ENCODE measurements at places on chromosomes 1 and 21. TPM values are rescaled to one million over a fixed set of nuclear protein-coding genes. Genes with fewer than 3 reads are reported as not detected.

DNA sequence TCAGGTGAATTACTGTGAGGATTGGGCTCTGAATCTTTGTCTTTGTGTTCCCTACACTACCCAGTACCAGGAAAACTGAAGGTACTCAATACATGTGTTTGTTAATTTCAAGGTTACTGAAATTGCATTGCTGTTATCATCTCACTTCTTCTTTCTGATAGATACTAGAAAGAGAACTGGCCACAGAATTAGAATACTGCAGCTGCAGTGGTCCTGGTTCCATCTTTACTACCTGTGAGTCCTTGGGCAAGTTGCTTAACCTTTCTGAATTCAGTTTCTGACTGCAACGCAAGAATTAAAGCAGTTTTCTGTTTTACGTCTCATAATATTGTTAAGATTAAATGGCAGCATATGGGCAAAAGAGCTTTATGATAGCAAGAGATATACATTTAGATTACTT, 263.5 kb downstream of the LMO4 start:
- DNase-seq, result no peak

DNA sequence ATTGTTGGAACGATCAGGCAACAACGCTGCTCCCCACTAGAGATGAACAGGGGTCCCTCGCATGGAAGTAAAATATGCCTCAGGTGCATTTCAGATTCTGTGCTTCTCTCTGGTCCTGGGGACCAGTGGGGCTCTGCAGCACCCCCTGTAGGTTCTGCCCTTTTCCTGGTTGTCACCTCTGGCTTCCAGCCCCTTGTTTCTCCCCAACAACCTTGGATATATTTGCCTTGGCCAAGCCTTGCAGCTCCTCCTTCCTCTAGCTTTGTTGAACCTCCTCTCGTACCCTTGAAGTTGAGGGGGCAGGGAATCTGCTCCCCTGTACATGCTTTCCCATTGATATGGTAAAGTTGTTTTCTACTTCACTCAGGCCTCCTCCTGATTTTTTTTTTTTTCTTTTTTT, 5.4 kb upstream of the RGSL1 start:
- DNase-seq, result no peak

DNA sequence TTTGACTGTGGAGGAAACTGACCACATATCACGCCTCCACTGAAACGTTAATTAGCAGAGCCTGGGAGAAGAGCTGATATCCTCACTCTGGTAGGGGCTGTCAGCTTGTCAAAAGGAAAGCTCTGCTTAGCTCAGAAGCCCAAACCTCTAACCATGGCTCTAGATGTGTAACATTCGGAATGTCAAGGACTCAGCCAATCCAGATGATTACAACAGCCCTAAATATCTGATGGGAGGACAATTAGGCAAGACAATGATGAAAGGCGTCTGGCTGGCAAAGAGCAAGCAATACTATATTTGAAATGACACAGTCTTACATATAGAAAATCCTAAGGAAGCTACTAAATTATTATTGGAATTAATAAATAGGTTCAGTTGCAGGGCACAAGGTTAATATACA, 45.7 kb upstream of the COX20 start:
- DNase-seq, result no peak

DNA sequence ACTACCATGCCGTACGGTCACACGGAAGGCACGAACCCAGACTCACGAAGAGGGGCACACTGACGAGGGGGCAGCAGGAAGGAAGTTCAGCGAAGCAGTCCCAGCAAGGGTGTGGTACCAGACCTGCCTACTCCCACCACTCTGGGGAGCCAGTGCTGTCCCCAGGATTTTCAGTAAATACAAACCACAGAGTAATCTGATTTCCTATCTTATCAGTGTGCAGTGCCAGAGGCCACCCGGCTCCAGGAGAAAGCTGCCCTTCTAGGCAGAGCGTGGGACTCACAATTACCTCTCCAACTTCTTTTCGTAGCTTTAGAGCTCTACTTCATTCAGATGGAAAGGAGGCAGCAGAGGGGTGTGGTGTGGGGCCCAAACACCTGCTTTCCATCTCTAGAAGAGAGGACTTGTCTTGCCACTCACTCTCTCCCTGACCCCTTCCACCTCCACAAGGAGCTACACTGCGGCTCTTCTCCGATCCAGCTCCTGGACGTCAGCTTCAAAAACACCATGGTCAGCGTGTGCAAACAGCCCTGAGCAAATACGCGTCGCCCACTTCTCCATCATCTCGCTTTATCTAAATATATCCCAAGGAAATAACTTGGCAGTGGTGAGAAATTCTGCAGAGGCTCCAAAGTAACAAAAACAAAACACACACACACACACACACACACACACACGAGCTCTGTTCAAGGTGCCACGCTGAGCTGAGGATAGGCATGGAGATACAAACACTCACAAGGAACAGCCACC, 98.5 kb downstream of the MRPL37 start:
- no peak for DNase-seq

DNA sequence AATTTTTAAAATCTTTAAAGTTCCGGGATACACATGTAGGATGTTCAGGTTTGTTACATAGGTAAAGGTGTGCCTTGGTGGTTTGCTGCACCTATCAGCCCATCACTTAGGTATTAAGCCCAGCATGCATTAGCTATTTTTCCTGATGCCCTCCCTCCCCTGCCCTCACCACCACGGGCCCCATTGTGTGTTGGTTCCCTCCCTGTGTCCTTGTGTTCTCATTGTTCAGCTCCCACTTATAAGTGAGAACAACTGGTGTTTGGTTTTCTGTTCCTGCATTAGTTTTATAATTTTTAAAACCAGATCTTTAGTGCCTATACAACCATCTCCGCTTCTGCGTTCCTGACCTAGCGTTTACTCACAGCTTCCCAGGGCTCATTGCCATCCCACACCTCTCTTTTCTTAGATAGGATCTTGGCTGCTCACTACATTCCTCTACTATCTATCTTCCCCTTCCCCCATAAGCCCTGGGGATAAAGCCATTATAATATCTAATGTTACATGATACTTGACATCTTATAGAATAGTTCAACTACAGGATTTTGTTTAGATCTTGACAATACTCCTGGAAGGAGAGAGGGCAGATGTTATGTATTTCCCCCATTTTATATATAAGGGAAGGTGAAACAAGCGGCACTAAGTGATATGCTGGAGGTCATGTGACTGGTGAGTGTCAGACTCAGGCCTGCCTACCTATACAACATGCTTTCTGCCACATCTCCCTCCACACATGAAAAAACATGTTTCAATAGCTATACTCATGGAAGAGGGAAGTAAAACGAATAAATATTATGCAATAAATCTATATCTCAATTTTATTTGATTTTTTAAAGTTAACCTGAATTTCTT, 52.3 kb upstream of the DNAJC6 start:
- no peak for DNase-seq

DNA sequence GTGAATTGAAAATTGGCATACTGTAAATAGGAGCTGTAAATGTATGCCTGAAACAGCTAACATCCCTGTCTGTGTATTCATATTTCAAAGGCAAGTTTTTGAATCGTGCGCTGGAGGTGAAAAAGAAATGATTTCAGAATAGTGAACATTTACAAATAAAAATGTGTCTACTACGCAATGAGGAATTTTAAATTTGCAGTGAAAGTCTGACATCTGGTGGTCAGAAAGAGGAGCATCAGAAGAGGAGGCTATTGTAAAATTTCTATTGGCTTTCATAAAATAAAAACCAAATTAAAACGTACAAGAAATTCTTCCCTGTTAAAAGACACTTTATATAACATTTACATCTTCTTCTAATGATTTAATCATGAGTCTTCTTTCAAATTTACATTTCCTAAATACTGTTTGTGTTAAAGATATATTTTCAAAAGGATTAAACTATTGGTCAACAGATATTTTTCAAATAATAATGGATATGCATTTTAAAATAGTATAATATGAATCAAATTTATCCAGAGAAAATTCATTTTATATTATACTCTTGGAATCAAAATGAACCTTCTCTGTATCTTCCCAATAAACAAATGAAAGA, 113.7 kb upstream of the RRP15 start:
- DNase-seq, result no peak

DNA sequence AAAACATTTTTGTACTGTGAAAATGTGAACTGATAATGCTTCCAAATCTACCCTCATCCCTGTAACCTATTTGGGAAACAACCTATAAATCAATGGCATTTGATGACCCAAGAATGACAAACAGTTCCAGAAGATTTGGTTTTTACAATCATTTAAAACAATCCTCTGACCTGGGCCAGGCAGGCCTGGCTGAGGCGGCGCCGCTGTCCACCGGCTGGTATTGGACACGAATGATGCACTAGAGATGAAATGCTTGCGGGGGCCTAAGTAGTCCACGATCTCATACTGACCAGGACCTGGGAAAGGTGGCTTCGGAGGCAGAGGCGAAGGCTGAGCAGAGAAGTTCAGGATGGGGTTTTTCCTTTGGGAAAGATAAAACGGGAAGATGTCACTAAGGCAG, 41.5 kb downstream of the GRHL3 start:
- DNase-seq, result no peak

GRCh38 chr1:34825455-34826091, 32.8 kb downstream of the GJA4 start:
- peak; percentile 69 for DNase-seq

DNA sequence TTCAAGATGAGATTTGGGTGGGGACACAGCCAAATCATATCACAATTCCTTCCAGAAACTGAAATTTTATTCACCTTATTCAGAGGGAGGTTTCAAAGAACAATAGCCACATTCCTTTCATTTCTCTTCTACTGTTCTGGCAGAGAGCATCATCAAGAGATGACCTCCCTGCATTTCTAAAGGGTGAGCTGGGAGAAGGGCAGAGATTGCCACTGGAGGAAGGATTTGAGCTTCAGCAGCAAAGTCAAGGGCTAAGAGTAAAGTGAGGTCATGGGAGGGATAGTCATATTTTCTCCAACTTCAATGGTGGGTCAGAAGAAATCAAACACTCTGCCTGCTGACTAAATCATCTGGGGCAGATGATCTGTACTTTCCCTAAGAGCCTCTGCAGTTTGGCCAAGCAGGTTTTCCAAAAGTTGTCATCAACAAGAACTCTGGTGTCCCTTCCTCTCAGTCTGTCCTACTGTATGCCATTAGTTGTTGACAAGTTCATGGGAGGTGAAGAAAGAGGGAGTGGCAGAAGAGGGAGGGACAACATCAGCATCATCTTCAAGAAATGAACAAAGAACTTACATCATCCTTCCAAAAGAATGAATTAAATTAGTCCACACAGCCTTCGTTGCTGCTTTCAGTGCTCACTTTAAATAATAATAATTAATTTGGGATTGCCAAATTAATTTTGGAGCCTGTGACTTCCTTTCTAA, 298.3 kb downstream of the ASTN1 start:
- DNase-seq, result no peak

- no peak for DNase-seq
Measured at GRCh38 chr1:164660775-164661174, 101.8 kb downstream of the PBX1 start.

DNA sequence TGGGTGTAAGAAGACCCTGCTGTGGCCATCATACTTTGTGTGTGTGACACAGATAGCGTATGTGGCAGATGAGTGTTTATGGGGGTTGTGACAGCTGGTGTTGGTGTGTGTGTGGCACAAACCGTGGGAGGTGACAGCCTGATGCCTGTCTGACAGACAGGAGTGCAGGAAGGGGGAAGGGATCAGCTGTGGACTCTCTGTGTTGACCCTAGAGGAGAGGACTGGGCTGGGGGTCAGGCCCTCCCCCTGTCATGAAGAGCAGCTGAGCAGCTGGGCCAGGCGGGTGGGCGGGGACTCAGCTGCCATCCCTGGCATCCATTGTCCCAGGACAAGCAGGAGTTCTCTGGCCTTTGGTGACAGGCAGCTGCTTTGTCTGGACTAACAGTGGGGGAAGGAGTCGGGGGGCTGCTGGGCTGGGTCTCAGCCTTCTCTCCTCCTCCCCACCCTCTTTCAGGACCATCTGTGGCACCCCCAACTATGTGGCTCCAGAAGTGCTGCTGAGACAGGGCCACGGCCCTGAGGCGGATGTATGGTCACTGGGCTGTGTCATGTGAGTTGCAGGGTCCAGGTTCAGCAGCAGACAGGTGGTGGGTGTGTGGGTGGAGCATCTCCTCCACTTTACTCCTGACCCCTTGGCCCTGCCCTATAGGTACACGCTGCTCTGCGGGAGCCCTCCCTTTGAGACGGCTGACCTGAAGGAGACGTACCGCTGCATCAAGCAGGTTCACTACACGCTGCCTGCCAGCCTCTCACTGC, 2.3 kb downstream of the PLK3 start:
- peak; percentile 74 for DNase-seq

- DNase-seq, result no peak
Measured at GRCh38 chr1:115505148-115505571, 136.6 kb upstream of the VANGL1 start.

- DNase-seq, result peak; percentile 66
Measured at GRCh38 chr1:20148571-20149500, 9.7 kb downstream of the PLA2G2F start.

DNA sequence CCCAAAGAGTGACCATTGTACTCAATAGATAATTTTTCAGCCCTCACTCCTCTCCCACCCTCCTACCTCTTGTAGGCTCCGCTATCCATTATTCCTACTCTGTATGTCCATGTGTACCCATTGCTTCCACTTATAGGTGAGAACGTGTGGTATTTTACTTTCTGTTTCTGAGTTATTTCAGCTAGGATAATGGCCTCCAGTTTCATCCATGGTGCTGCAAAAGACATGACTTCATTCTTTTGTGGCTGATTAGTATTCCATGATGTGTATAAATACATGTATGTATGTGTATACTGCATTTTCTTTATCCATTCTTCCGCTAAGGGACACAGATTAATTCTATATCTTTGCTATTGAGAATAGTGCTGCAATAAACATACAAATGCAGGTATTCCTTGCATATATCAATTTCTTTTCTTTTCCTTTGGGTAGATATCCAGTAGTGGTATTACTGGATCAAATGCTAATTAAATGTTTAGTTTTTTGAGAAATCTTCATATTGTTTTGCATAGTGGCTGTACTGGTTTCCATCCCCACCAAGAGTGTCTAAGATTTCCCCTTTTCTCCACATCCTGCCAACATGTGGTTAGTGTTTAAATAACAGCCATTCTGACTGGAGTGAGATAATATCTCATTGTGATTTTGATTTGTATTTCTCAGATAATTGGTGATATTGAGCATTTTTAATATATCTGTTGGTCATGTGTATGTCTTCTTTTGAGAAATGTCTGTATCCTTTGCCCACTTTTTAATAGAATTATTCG, 4.9 kb downstream of the LY9 start:
- DNase-seq, result no peak

DNA sequence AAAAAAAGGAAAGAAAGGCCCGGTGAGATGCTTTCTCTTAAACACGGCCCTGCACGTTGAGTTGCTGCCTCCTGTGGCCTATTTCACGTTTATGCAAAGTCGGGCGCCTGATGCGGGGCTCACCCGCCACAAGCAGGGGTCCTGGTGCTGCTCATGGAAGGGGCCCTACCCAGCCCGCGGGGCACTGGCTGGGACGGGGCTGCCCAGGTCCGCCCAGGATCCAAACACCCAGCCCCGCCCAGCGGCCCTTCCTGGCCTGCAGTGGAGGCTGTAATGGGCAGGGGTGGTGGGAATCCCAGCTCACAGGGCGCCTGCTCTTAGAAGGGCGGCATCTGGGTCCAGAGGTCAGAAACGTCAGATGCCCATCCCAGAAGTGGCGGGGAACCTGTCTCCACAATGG, 1.6 kb downstream of the COL6A2 start:
- DNase-seq, result peak; percentile 80

The LINGO4 gene
- total RNA-seq, result not detected

The TRAF3IP3 gene
- total RNA-seq, result 2.8 TPM

The S100A1 gene
- total RNA-seq, result 1.8 TPM

The SPRR2G gene
- total RNA-seq, result not detected

The MMEL1 gene
- total RNA-seq, result 1.8 TPM

The HPCAL4 gene
- 0.09 TPM for total RNA-seq

The MMP23B gene
- total RNA-seq, result 78.5 TPM
